Activated T-cell treated with anti-CD3 and anti-CD28 coated beads for 1 hour (primary cell): ENCODE measurements at places on chromosomes 11 and 22.
A peak's percentile ranks its signal among the peaks of the same experiment; 100 is the strongest.

DNA sequence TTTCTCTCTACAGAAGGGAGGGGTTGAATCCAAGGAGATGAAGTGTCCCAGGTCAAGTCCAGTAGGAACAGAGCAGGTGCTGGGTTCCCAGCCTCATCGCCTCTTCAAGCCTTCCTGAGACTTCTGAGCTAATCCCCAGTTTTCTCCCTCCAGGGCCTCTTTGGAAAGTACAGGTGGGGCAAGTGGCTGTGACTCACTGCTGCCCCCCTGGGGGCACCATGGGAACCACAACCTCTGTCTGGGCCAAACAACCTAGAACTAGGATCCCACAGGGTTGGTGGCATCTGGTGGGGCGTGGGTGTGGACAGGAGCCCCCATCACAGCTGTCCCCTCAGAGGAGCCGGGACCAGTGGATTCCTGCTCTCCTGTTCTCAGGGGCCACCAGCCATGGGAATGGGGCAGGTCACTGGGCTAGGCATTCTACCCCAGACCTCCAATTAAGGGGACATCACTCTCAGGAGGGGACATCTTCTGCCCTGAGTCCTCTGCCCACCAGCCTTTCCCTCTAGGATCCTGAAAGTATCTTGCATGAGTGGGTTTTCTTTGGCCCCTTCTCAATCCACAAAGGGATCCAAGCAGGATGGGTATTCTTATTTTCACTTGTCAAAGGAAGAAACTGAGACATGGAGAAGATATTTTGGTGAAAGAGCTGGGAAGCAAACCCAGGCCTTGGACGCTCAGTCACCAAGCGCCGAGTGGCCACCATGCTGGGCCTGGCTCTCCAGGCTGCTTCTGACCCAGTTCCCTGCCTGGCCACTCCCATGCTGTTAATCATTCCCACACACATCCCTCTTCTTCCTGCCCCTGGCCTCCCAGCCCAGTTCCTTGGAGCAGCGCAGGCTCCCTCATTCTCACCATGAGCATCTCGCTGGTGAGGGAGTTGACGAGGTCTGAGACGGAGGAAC lies 23.8 kb downstream of the LRRC10B start:
- DNase-seq = peak; percentile 33

DNA sequence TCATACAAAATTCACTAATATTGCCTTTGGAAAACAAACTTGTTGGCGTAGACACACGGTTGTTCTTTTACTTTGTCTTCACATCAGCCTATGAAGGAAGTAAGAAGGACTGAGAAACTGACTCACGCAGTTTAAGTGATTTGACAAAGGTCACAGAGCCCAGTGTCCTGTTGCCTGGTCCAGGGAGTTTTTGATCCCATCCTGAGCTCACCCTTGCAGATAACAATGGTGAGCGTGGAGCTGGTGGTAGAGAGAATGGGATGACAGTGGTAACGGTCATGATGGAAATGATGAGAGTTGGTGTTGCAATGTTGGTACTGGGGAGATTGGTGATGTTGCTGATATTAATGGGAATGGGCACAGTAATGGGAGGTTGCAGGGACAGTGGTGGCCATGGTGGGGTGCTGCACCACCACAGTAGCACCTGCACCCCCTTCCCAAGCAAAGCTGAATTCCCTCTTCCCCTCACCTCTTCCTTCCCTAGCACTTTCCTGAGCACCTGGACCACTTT lies 22.0 kb downstream of the CREB3L1 start:
- DNase-seq = no peak

- no peak for DNase-seq
Observed at GRCh38 chr11:74842967-74843366, 94.3 kb downstream of the RNF169 start.

DNA sequence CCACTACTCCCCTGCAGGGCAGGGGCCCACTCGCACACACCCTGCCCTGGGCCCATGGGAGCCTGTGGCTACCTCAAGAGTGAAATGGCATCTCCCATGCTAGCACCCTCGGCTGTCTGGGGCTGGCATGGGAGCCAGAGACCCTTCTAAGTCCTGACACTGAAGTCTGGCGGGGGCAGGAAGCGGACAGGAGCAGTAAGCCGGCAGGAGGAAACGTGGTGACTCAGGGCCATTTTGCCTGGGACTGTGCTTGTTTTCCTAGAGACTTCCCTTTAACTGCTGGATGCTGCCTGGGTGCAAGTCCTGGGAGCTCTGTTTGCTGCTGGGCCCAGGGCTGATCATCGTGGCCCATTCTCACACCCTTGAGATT lies 16.8 kb downstream of the RELT start:
- DNase-seq = no peak

GRCh38 chr11:88555018-88555828 lies 217.7 kb upstream of the CTSC start:
- no peak for DNase-seq

DNA sequence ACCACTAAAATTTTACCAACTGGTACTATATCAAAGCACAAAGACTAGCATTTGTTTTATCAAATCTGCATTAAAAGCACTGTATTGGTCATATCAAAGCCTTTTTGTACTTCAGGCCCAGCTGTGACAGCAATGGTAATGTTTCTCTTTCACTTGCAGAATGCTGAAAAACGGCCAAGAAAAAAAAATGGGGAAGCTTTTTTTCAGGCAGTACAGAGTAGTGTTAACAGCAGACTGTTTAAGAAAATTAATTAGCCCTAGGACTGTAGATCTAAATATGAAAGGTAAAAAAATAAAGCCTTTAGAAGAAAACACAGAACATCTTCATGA lies 33.3 kb downstream of the DENND5A start:
- no peak for DNase-seq

- DNase-seq = peak; percentile 39
Observed at GRCh38 chr22:46267431-46268279, at the start of gene TTC38. Gene TTC38, plus strand, starts transcription at chr22:46268008. Its CDS starts 32 bp downstream, at chr22:46268040.

DNA sequence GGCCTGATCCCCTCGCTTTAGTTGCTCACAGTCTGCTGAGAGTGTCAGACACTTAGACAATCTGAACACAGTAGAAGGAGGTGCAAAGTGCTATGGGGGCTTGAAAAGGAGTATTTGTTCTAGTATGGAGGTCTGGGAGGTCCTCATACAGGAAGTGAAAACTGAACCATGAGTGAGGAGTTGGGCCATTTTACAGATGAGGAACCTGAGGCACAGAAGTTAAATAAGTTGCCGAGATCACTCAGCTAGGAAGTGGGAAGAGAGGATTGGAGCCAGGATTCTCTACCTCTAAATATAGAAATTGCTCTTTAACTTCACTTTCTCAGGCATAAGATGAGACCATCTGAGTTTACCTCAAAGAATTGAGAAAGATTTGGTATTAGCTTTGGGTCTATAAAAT lies 4.0 kb upstream of the NEU3 start:
- no peak for DNase-seq

DNA sequence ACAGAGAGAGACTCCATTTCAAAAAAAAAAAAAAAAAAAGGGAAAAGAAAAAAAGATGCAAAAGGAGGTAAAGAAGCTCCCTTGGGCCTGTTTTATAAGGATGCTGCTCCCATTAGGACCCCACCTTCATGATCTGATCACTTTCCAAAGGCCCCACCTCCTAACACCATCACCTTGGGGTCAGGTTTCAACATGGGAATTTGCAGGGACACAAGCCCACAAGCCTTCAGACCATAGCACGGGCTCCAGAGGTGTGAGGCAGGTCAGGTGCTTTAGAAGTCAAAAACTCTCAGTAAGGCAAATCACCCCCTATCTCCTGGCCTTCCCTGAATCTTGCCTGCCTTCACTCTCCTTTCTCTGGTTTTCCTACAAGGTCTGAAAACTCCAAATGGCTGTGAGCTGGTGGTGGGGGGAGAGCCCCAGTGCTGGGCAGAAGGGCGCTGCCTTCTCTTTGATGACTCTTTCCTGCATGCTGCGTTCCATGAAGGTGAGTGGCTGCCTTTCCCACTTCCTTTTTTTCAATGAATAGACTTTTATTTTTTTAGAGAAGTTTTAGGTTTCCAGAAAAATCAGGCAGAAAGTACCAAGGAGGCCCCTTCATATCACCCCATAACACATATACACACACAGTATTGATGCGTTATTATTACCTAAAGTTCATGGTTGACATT lies 13.2 kb downstream of the ASPHD2 start:
- DNase-seq = no peak

- no peak for DNase-seq
Observed at GRCh38 chr11:69183613-69184012, 27.9 kb downstream of the SMIM38 start.

DNA sequence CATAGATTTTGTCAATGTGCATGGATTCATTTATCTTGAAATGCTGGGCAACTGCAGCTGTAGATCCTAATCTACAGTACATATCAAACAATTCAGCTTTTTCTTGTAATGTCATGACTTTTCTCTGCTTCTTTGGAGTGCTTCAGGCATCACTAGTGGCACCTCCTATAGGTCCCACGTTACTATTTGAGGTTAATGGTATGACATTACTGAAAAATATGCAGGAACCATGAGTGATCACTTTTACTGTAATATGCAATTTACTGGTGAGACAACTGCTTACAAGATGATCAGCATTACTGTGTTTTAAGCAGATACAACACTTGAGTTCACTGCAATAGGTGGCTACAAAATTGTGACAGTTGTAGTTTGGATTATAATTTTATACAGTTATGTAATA lies 3.0 kb downstream of the CENATAC start:
- DNase-seq = no peak

DNA sequence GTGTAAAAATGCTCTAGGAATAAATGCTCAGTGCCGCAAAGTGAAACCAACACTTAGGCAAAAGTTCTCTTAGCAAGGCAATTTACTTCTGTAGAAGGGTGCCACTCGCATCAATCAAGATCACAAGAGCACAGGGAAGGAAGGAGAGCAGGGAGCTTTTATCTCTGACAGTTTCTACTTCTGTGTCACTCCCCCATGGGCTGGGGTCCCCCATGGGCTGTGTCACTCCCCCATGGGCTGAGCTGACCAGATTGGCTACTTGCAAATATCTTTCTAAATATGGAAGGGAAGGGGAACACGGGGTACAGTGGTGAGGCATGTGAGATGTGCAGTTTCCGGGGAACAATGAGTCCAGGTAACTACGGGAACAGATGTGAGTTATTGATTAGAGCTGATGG lies 397 bp downstream of the OR52N2 start:
- DNase-seq = no peak

DNA sequence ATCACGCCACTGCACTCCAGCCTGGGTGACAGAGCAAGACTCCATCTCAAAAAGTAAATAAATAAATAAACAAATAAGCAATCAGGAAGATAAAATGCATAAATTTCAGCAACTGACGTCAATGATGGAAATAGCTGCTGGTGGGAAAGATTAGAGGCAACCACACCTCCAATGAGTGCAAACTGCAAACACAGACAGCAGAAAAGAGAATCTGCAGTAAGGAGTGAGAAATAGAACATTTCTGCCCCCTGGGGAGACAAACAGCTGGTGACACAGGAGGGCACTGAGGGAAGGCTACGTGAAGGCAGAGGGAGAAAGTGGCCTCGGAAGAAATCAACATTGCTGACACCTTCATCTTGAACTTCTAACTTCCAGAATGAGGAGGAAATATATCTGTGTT lies 6.5 kb downstream of the PI4KA start:
- no peak for DNase-seq

- DNase-seq = no peak
Observed at GRCh38 chr11:35892166-35892565, 51.7 kb upstream of the LDLRAD3 start.

DNA sequence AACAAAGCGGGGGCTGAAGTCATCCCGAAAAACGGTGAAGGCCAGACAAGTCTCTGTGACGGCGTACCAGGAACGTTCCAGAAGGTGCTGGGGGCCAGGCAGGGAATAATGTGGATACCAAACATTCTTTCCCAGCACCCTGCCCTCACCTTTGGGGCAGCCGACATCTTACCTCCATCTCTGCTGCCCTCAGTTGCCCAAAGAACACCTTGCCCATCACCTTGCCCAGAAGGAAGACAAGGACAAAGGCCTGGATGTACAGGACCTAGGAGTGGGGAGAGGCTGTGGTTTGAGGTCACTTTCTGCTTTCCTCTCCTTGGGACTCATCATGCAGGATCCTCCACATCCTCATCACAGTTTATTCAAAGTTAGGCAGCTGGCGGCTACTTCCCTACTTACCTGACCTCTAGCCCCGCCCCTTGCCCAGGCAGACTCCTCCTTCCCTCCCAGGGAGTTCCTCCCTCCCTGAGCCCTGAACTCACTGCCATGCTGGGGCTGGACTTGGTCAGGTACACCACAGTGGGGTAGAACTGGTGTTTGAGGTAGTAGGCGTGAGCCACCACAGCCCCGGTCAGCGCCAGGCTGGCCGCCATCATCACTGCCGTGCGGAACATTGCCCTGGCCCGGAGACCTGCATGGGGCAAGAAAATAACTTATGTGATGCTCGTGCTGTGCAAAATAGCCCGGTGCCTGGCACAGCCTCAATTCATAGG lies 1.2 kb downstream of the SYVN1 start:
- DNase-seq = no peak

DNA sequence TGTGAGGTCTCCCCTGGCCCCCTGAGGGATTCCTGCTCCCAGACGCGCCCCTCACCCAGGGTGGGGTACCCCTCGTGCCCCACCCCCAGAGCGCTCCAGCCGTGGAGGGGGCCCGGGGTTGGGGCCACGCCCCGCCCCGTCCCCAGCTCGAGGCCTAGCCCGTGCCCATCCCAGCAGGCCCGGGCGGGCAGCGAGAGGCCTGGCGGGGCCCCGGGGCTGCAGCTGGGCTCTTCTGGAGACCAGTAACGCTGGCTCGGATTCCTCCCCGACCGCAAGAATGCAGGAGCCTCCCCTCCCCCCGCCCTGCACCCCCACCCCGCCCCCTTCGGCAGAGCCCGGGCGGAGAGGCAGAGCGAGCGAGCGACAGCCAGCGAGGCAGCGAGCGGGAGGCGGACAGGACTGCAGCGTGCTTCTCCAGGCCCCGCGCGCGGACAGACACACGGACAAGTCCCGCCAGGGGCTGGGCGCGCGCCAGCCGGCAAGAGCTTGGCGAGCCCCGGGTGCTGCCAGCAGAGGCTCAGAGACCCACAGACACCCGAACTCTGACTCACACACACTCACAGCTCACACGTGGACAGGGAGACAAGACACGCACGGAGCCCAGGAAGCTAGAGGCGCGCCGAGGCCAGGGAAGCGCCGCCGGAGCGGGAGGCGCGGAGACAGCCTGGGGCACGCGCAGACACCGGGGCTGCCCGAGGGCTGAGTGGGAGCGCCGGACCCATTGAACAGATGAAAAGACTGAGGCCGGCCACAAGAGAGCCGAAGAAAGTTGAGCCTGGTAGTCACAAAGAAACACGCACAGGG lies 15.2 kb downstream of the BCL9L start:
- no peak for DNase-seq

- DNase-seq = no peak
Observed at GRCh38 chr11:27254744-27255446, 108.1 kb downstream of the CCDC34 start.

DNA sequence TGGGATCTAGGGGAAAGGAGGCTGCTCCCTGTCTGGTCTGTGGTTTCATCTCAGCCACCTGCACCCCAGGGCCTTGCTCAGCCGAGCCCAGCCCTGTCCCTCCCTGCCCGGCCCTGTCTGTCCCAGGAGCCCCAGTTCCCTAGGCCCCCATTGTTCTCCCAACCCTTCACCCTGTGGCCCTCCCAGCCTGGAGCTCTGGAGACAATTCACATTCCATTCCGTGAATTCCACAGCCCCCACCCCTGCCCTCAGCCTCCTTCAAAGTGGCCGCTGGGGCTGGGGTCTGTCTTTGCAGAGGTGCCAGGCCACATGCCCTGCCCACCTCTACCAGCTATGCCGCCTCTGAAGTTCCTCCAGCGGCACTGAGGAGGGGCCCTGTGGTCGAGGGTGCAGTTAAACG lies 77.9 kb upstream of the WNT11 start:
- DNase-seq = no peak
